ENCODE measurements at places on chromosomes 7 and 10.

DNA sequence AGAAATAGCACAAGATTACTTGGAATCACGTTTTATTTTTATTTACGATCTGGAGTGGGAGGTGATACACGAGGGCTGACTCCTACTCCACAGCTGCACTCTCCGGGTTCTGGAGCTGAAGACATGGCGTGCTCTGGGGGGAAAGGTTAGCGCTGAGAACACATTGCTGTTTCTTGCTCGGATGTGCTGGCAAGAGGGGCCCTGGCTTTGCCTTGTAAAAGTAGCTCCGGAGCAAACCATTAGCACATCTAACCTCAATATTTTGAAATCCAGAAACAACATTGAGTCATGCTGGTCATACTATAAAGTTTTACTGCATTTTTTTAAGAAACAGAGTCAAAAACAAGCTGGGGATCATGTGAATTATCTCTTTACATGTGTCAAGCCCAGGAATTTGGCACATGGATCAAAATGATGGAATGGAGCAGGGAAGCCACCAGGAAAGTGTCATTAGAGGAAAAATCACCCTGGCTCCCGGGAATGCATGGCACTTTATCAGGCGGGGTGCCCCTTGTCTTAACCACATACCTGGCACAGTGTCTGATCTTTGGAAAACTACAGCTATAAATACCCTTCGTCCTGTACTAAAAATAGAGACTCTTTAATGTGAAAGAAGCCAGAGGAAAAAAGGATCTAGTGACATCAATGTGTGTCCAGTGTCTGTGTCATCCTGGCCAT lies 31.6 kb upstream of the LYZL1 start:
- DNase-seq, result no peak

DNA sequence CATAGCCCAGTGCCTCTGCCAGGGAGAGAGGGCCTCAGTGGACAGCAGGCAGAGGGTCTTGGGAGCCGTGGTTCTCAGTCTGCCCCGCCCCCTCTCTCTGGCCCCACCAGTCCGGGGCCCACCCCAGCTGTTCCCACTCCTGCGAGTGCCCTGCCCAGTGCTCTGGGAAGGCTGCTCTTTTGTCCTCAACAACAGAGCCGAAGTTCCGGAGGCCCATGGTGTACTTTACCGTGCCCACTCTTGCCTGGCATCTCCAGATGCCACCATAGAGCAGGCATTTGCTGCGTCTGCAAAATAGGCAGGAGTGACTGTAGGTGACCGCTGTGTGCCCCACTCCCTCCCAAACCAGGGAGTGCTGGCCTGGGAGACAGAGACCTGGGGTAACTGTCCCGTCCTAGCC lies 29.3 kb upstream of the PCBD1 start:
- no peak for DNase-seq

GRCh38 chr7:27678617-27679260 lies 16.1 kb upstream of the HIBADH start:
- DNase-seq, result no peak

GRCh38 chr10:30373596-30374327 lies 24.7 kb upstream of the MTPAP start:
- no peak for DNase-seq

GRCh38 chr10:61061923-61062504 lies 118.0 kb upstream of the RHOBTB1 start:
- no peak for DNase-seq

GRCh38 chr10:6665847-6666246 lies 85.8 kb upstream of the PRKCQ start:
- no peak for DNase-seq

DNA sequence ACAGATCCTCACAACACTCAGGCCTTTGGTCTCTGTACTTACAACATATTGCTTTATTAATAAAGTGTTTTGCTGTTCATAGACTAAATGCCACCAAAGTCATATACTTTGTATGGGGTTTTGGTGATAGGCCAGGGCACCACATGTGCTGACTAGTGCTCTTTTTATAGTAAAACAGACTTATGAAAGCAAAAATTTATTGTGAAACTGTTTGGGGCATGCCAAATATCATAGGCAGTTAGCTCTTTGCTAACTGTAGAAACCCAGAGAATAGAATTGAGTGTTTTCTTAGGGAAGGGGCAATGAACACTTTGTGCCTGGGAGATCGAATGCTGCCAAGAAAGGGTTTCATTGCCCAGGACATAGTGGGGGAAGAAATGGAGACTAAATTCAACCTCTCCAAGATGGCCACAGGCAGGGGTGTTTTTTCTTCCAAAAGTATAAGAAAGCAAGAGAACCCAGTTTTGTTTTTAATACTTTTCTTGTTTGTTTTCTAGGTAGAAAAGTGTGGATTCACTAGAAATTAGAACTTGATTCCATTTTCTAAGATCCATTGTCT lies 142.7 kb downstream of the TRIL start:
- DNase-seq, result no peak

DNA sequence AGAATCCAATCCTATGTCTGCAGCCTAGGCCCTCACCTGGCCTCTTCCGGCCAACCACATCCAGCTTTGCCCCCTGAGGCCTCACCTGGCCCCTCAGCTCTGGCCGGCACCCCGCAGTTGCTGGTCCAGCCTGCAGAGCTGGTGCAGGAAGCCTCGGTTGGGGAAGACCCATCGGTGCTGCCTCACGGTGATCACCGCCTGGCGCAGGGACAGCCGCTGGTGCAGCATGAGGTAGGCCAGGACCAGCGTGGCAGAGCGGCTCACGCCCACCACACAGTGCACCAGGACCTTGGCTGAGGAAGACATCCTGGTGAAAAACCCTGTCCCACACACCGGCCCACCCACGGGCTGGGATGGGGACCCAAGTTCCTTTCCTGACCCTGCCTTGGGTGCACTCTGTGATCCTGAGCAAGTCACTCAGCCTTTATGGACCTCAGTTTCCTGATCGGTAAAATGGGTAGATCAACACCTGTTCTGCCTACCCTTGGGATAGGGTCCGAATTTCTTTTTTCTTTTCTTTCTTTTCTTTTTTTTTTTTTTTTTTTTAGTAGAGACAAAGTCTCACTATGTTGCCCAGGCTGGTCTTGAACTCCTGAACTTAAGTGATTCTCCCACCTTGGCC lies 5.8 kb upstream of the SAMD8 start:
- no peak for DNase-seq

GRCh38 chr7:3196629-3197400 lies 104.2 kb upstream of the SDK1 start:
- no peak for DNase-seq

DNA sequence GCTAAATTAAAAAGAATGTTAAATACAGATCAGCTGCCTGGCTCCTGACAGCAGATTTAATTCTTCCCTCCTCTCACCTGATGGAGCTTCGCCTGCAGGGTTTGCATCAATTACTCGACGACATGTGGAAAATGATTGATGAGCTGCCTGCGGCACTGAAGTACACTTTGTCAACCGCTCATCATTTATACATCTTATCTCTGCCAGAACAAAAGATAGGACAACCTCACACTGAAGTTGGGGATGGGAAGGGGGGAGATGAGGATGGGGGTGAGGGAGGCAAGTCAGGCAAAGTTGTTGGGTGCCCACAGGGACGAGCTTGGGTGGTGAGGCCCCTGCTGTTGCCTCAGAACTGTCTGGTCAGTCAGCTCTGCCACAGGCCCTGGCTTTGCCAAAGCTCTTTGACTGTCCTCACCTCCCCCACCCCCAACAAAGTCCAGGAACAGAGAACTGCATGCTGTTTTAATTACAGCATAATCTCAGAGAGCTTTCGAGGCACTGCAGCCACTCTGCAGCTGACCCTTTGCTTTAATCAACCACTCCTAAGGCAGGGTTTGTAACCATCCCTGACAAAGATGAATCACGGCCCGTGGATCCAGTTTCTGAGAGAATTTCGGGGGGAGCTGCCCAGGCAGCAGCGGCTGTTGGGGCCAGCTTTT lies 702.3 kb downstream of the LRMDA start:
- DNase-seq, result no peak

GRCh38 chr10:126586878-126587277 lies 83.6 kb downstream of the C10orf90 start:
- no peak for DNase-seq

DNA sequence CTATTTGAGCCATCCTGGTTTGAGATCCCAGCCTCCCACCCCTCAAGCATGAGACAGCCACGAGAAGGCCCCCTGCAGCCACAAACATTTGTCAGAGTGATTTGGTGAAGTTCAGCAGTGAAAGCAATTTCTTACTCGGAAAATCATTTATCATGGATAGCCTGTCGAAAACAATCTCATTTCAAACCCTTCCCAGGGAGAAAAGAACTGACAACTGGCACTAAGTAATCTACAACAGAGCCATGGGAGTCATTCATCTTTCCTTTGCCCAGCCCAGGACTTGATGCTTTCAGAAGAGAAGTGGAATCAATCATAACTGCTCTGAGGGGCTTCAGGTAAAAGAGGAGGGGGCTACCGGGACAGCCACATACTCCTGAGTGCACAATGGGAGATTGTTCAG lies 411.2 kb downstream of the KCNMA1 start:
- no peak for DNase-seq

DNA sequence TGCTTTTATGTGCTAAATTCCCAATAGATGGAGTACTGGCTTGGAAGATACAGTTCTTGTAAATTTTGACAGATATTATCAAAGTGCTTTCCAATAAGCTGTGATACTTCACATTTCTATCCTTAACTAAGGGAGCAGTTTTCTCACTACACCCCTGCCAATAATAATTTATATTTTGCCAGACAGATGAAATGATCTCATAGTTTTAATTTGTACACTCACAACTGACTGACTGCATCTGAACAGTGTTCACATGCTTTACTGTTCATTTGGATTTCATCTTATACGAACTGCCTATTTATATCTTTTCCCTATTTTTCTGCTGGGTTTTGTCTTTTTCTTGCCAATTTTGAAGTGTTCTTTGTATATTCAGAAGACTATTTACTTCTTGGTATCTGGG lies 96.0 kb downstream of the BRAF start:
- DNase-seq, result no peak

DNA sequence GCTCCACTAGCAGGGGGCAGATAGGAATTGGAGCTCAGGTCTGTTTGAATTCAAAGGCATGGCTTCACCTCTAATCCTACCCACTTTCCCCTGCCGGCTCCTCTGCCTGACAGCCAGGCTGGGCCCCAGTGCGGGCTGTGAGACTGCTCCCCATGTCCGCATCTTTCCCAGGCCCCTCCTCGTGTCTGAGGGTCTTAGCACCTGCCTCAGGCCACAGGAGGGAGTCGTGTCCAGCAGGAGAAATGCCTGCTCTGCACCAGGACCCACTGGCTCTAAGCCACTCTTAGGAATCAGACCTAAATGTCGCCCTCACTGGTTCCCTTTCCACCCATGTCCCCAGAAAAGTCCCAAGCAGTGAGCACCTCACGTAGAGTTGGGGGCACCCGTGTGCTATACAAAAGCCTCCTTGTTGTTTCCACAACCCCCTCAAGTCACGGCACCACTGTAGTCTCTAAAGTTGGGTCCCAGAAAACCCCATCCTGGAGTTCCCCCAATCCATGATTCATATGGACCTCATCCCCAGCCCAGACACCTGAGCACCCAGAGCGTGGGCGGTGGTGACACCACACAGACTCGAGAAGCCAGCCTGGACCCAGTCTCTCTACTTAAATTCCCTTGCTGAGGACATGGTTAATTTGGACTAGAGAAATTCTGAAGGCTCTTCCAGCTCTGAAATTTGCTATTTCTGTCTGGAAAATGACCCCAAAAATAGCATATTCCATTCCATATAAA lies 466.4 kb upstream of the ZMIZ1 start:
- no peak for DNase-seq

- no peak for DNase-seq
These were observed 151.8 kb downstream of the SFMBT2 start for GRCh38 chr10:7258948-7259523.

Data from iPS DF 19.7 (cell line).